ENCODE measurements at places on chromosomes 6 and 20. TPM values are rescaled to one million over a fixed set of nuclear protein-coding genes. Genes with fewer than 3 reads are reported as not detected.

Gene RBPJL
- total RNA-seq: not detected

Gene PKIB
- total RNA-seq: 4.8 TPM

Gene PAK5
- not detected for total RNA-seq

Gene PRSS35
- total RNA-seq: not detected

Gene STX16
- total RNA-seq: 85.5 TPM

Measured in PC-9 (cell line).